Posterior vena cava (tissue), 2 donors: ENCODE measurements at places on chromosomes 4 and X.

DNA sequence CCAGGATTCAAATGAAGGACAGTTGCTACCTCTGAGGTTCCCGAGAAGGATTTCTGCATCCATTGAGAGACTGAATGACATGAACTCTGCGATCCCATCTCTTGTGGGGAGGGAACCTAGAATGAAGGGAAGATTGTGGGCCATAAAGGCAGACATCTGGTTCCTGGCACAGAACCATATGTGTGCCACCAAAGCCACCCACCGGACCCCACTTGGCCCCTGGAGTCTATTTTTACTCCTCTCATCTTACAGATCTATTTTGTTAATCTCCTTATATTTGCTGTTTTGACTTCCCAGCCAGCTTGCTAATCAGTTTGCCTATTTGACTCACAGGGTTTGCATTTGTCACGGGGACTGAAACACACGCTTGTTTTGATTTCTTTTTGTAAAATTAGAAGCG is 7.3 kb downstream of the SOD3 start:
- DNase-seq: no peak

- DNase-seq: no peak
Measured at GRCh38 chr4:85514117-85514516, 39.2 kb downstream of the ARHGAP24 start.

DNA sequence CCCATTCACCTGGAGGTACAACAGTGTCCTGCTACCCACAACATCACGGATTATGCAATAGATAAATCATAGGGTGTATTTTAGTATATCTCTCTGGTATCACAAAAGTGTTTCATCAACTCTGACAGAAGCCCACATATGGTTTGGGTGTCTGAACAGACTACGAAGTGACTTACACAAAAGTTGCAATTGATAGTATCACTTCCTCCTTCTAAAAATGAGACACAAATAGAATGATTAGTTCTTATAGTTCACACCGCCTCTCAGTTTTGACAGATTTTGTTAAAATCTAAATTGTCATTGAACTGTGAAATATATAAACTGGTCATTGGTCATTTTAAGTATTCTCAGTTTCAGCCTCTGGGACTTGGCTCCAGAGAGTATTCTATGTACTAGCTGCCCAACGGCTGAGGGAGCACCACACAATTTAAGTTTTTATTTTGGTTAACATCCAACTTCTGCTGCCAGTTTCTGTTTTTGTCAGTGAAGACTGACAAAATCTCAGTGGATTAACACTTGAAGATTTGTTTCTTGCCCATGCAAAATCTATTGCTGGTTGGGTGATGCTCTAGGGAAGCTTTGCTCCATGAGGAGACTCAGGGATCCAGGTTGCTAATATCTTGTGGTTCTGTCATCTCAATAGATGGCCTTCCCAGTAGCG is 113.8 kb upstream of the PUDP start:
- no peak for DNase-seq

- no peak for DNase-seq
Measured at GRCh38 chr4:5957076-5957475, 61.2 kb downstream of the C4orf50 start.

- DNase-seq: no peak
Measured at GRCh38 chr4:140866492-140867005, 110.4 kb upstream of the TBC1D9 start.

GRCh38 chrX:148192547-148192946 is 211.4 kb downstream of the FMR1NB start:
- DNase-seq: no peak

- no peak for DNase-seq
Measured at GRCh38 chr4:13559413-13559812, 15.1 kb upstream of the NKX3-2 start.

DNA sequence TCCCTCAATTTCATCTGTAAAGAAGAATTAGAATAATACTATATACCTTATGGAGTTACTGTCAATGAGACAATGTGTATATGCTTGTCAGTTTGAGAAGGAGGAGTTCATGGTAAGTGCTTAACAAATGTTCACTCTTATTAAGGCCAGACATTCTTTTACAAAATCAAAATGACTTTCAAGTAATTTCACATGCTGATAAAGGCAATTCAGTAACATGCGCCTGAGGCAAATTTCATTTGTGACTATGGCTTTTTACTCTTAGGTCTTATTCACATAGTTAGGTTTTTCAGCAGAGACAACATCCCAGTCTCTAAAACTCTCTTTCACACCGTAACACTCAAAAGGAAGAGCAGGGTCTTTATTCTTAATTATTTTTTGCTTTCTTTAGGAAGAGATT is 174.4 kb downstream of the CAMK2D start:
- DNase-seq: no peak

GRCh38 chrX:108299101-108299591 is 139.1 kb downstream of the COL4A6 start:
- no peak for DNase-seq

DNA sequence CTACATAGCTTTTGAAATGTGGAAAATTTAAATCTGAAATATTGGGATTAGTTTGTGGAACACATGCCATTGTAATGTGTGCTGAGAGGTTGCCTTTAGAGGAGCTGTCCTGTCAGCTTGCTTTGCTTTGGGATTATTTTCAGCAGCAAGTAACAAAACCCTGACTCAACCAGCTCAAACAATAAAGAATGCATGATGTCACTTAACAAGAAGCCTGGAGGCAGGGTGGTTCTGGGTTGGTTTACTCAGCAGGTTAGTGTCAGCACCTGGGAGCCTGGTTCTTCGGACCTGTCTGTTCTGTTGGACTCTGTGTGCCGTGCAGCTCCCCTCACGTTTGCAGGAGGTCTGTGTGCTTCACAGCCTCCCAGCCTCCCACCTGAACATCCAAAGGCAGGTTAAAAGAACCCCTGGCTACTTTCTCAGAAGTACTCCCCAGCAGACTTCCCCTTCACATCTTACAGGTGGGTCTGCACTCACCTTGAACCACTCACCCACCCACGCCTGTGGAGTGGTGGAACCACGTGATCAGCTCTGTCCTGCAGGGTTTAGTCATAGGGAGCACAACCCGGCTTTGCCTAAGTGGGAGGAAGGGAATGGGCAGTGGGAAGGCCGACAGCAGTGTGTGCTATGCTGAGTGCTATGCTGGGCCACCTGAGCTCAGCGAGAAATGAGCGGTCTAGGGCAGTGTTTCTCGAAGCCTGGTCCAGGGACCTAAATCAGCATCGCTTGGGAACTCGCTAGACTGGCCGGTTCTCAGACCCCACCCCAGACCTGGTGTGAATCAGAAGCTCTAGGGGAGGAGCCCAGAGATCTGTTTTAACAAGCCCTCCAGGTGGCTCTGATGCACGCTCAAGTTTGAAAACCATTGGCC is 20.4 kb downstream of the TMEM131L start:
- no peak for DNase-seq

DNA sequence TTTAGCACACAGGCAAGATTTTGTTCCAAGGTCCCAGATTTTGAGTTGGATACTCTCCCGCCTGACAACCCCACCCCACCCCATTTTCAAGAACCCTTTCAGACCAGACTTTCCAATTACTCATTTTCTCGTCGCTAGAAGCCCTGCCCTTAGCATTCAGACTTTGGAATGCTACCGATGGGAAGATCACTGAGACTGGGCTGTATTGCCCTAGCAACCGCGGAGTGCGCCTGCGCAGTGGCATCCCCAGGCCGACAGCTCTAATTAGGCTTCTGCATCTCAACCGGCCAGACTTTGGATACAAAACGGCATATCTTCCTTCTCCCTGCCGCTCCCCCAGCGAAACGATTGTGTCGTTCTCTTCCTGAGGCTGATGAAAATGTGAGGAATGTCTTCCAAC is 3.4 kb downstream of the MAGEE2 start:
- peak; percentile 85 for DNase-seq

DNA sequence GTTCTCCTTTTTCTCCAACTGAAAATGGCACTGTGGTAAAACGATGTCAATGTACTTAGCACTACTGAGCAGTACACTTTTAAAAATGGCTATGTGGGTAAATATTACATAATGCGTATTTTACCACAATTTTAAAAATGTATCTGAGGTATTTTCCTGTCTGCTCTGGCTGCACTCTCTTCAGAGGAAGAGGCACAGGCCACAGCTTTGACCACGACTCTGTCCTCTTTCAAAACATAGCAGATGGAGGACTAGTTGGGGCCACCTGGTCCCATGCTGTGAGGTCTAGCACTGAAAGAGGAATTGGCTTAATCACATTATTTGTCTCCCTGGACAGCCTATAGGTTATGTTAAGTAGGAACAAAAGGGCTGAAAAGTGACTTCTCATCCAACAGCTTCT is 5.2 kb downstream of the KCNE5 start:
- no peak for DNase-seq

- DNase-seq: peak; percentile 80
Measured at GRCh38 chrX:46628460-46629371, 55.2 kb downstream of the CHST7 start.

DNA sequence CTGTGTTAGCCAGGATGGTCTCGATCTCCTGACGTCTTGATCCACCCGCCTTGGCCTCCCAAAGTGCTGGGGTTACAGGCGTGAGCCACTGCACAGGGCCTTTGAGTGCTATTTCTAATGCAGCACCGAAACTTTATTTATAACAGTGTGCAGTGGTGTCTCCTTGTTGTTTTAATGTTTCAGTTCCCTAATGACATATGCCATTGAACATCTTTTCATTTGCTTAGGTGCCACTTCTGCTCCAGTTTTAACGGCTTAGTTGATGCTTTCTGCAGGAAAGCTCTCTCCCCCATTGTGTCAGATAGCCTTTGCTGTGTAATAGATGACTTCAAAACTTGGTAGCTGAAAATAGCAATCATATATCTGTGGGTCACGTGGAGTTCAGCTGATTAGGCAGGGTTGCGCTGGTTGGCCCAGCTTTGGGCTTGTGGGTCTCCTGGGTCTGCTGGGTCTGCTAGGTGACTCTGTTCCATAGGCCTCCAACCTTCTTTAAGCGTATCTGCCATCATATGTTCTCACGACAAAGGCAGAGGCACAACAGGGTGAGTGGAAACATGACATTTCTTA is 76.4 kb upstream of the SHISA3 start:
- DNase-seq: no peak

- no peak for DNase-seq
Measured at GRCh38 chr4:74930162-74930561, 2.8 kb upstream of the PARM1 start.

DNA sequence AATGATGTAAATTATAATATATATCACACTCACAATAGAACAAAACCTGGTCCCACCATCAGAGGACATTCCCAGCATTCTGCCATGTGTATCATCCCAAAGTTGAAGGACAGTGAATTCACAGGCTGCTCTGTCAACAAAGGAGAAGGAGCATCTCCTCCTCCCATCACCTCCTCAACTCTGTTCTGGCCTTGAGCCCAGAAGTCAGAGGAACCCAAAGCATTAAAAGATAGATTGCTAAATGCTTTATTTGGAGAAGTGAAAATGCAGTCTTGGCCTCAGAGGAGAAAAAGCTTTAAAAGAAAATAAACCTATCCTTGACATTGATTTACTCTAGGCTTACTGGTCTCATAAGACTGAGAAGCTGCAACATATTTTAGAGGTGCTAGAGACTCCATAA is 268.8 kb upstream of the RASGEF1B start:
- DNase-seq: no peak

GRCh38 chr4:17702641-17703040 is 78.8 kb downstream of the FAM184B start:
- no peak for DNase-seq

DNA sequence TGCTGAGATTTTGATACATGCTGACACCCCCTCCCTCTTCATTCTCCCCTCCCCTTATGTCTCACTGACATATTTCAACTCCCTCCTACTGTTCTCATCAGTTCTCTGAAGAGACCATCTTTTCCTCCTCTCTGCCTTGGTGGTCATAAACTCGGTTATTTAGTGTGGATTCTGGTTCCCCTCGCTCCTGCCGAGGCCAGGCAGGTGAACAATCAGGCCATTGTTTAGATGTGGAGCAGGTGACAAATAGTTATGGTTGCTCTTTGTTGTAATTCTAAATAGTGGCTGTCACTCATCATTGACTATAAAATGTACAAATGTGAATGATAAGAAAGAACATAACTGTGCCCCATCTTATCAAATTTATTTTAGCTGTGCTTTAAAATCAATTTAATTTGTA is 324.6 kb downstream of the BCOR start:
- DNase-seq: no peak

- DNase-seq: no peak
Measured at GRCh38 chr4:113872426-113873260, 106.8 kb downstream of the ARSJ start.

DNA sequence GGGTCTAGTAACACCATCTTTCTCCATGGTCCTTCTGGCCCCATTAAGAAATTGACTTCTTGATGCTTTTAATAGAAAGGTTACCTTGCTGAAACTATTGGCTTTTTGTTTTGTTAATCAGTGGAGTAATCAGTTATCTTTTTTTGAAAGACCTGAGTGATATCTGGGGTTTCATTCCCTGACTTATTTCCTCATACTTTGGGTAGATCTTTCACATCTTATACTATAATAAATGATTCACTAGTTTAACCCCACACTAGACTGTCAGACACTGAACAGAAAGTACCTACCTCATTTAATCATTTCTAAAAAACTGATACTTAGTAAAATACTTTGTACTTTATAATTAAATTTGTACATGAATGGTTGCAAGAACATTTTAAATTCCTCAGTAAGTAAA is 1021.1 kb downstream of the STIM2 start:
- no peak for DNase-seq

DNA sequence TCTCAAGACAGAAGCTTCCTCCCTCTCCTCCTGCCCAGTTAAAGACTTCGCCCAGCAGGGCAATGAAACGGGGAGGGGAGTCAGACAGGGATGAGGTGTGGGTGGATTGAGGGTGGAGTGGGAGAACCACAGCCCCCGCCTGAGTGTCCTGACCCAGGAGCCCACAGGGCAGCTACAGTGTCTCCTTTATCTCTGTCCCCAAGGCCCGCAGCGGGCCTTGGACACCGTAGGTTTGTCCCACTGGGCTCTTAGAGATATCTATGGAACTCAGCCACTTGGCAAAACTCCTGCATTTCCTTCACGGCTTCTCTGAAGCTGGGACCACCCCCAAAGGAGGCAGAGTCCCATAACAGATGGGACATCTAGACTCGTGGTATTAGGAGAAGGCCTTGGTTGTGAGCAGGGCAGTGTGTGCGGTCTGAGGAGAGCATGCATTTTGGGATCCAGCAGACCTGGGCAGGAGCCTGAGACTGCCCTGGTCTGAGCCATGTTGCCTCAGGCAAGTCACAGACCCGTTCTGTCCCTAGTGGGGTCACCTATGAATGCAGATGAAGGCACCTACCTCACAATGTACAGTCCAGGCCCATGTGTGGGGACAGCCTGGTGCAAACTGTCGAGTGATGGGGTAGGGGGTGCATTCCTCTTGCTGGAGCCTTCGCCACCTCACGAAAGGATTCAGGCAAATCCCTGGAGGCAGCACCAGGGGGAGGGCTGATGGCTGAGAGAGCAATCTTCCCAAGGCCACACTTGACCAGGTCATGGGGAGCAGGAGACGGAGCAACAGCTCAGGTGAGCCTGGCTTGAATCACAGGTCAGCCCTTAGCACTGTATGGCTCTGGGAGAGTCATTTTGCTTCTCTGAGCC is 225.7 kb upstream of the PSAPL1 start:
- no peak for DNase-seq
